ENCODE measurements at places on chromosomes 13 and 19. TPM values are rescaled to one million over a fixed set of nuclear protein-coding genes. Genes with fewer than 3 reads are reported as not detected.

Gene KCNN4
- 49.6 TPM for total RNA-seq

Gene UNC13A
- not detected for total RNA-seq

Gene SRRM5
- total RNA-seq, result 0.54 TPM

Gene CEACAM5
- total RNA-seq, result not detected

Gene ZNF578
- total RNA-seq, result 0.72 TPM

Gene CASP14
- total RNA-seq, result not detected

Gene CCDC122
- total RNA-seq, result 2.1 TPM

Gene C19orf44
- total RNA-seq, result 1.9 TPM

Gene DKKL1
- total RNA-seq, result not detected

GRCh38 chr13:30774214-30774730, 38.9 kb downstream of the ALOX5AP start:
- peaks cover 21% of the 10 kb centered on the region for H3K4me1 ChIP-seq
- H3K27ac ChIP-seq, result peak overlapping the region; percentile 81
- DNase-seq, result peak; percentile 20
- H3K27me3 ChIP-seq, result no peaks in the 10 kb centered on the region

DNA sequence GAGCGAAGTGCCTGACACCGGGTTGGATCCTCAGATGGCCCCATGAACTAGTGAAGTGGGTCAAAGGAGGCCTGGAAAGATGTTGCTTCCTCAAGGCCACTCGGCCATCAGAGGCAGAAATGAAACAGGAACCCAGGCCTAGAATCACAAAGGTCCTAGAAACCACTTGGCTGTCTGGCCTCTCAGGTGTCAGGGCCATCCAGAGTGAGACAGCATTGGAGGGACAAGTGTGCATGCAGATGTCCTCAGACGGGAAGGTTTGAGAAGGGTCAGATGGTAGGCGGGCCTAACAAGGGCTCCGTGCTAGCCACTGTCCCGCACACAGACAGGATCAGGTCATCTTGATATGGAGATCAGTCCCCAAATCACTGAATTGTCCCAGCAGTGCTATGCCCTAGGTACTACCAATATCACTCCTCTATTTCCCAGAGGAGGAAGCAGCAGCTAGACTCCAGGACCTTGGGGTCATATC, 14.3 kb downstream of the CCDC97 start:
- H3K4me1 ChIP-seq, result peaks cover 65% of the 10 kb centered on the region
- peak overlapping the region; percentile 78 for H3K27ac ChIP-seq
- H3K36me3 ChIP-seq, result peaks cover 49% of the 10 kb centered on the region
- DNase-seq, result no peak

DNA sequence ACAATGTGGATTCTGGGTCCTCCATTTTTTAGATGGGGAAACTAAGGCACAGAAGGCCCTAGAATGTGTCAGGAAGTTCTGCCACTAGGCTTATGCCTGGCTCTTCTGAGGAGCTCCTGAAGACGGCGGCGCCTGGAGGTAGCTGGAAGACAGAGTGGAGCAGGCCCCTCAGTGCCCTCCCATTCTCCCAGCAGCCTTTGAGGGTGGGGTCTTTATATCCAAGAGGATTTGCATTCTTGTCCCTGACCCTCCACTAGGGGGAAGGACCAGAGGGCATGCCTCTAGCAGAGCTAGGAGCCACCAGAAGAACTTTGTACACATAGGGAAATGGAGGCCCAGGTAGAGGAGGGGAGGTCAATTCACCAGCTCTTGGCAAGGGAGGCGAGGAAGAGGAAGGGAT, 9.4 kb downstream of the CELF5 start:
- no peak overlapping the region for H3K27ac ChIP-seq
- H3K4me3 ChIP-seq, result no peak overlapping the region
- no peaks in the 10 kb centered on the region for H3K36me3 ChIP-seq
- no peak for DNase-seq
- no peaks in the 10 kb centered on the region for H3K4me1 ChIP-seq
- peaks cover 8% of the 10 kb centered on the region for H3K27me3 ChIP-seq

GRCh38 chr13:80039000-80039399, 301.9 kb downstream of the SPRY2 start:
- H3K36me3 ChIP-seq, result no peaks in the 10 kb centered on the region
- H3K27ac ChIP-seq, result no peak overlapping the region
- H3K4me3 ChIP-seq, result no peak overlapping the region
- no peak for DNase-seq
- no peaks in the 10 kb centered on the region for H3K4me1 ChIP-seq

GRCh38 chr13:72648513-72649065, 78.8 kb downstream of the MZT1 start:
- H3K27ac ChIP-seq, result no peak overlapping the region
- DNase-seq, result no peak
- H3K27me3 ChIP-seq, result peaks cover 10% of the 10 kb centered on the region
- H3K4me1 ChIP-seq, result no peaks in the 10 kb centered on the region
- H3K36me3 ChIP-seq, result no peaks in the 10 kb centered on the region

DNA sequence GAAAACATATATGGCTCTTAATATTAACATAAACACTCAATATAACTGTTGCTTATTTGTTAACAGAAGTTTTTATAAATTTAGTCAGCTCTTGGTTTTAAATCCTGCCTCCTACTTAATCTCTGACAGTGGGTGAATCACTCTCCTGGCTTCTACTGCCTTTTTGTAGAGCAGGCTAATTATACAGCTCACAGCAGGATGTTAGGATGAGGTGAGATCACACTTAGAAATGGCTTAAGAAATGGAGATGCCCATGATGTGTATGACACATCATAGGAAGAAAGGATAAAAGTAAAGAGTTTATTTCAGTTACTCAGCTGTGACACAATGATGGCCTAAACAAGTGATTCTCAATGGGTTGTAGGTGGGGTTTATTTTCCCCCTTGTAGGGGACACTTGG, 345.6 kb downstream of the SPRY2 start:
- no peak overlapping the region for H3K4me3 ChIP-seq
- DNase-seq, result no peak
- H3K27me3 ChIP-seq, result peaks cover 2% of the 10 kb centered on the region
- H3K4me1 ChIP-seq, result no peaks in the 10 kb centered on the region
- H3K36me3 ChIP-seq, result no peaks in the 10 kb centered on the region

GRCh38 chr19:46783670-46784069, 4.7 kb downstream of the SLC1A5 start:
- H3K4me3 ChIP-seq, result peak overlapping the region; percentile 98
- no peaks in the 10 kb centered on the region for H3K27me3 ChIP-seq
- no peak for DNase-seq
- peak overlapping the region; percentile 98 for H3K27ac ChIP-seq
- H3K4me1 ChIP-seq, result peaks cover 29% of the 10 kb centered on the region

GRCh38 chr13:22108979-22109378, 438.1 kb downstream of the FGF9 start:
- H3K27ac ChIP-seq, result peak overlapping the region; percentile 55
- H3K27me3 ChIP-seq, result no peaks in the 10 kb centered on the region
- H3K4me1 ChIP-seq, result peaks cover 57% of the 10 kb centered on the region
- no peak for DNase-seq
- peaks cover 16% of the 10 kb centered on the region for H3K36me3 ChIP-seq
- no peak overlapping the region for H3K4me3 ChIP-seq

- no peak overlapping the region for H3K4me3 ChIP-seq
- H3K27me3 ChIP-seq, result peaks cover 8% of the 10 kb centered on the region
- no peaks in the 10 kb centered on the region for H3K4me1 ChIP-seq
- no peaks in the 10 kb centered on the region for H3K36me3 ChIP-seq
These were observed 81.9 kb downstream of the MZT1 start for GRCh38 chr13:72645521-72645920.

GRCh38 chr19:54183431-54183830, 5.9 kb downstream of the MBOAT7 start:
- no peak overlapping the region for H3K4me3 ChIP-seq
- no peak overlapping the region for H3K27ac ChIP-seq
- H3K36me3 ChIP-seq, result peaks cover 28% of the 10 kb centered on the region

DNA sequence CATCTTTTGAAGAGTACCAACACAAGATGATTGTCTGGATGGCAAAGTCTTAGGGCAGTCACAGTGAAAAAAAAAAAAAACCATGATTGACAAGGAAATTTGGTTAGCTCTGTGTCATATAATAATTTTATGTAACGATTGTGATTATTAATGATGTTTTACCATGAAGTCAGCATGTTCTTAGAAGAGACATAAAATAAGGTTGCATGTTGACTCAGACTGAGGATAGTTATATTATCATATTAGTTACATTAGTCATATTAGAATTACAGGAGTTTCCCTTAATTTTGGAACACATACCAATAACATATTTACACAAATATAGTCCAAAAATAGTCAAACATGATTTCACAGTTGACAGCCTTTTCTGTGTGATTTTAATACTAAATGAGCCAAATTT, 5.7 kb downstream of the ZNF431 start:
- H3K27ac ChIP-seq, result no peak overlapping the region
- peaks cover 86% of the 10 kb centered on the region for H3K36me3 ChIP-seq
- H3K4me3 ChIP-seq, result no peak overlapping the region
- peaks cover 45% of the 10 kb centered on the region for H3K4me1 ChIP-seq

- H3K27ac ChIP-seq, result no peak overlapping the region
- H3K36me3 ChIP-seq, result no peaks in the 10 kb centered on the region
- H3K4me1 ChIP-seq, result no peaks in the 10 kb centered on the region
- H3K4me3 ChIP-seq, result no peak overlapping the region
- H3K27me3 ChIP-seq, result no peaks in the 10 kb centered on the region
These were observed 71.9 kb downstream of the DCLK1 start for GRCh38 chr13:36059321-36059720.

DNA sequence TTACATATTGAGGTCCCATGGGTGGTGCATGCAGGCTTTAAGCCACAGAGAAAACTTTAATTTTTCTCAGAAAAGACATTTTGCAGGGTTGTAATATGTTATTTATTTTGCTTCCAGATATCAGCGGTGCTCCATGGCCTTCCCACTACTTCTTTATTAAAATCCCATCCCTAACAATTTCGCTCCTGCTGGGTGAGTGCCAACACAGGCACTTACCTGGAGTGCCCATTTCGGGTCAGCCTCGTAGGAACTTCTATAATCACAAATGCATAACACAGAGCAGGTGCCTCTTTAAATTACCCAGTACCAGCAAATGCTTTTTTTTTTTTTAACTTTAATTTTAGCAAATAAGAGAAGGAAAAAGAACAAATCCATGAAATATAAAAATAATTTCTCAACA, 86.4 kb downstream of the EFNB2 start:
- H3K4me3 ChIP-seq, result no peak overlapping the region
- no peaks in the 10 kb centered on the region for H3K4me1 ChIP-seq
- no peak overlapping the region for H3K27ac ChIP-seq
- no peak for DNase-seq
- peaks cover 19% of the 10 kb centered on the region for H3K27me3 ChIP-seq
- H3K36me3 ChIP-seq, result no peaks in the 10 kb centered on the region

GRCh38 chr13:48733739-48734335, 80.1 kb downstream of the CYSLTR2 start:
- no peak for DNase-seq
- H3K27me3 ChIP-seq, result peaks cover 4% of the 10 kb centered on the region
- H3K4me3 ChIP-seq, result no peak overlapping the region

DNA sequence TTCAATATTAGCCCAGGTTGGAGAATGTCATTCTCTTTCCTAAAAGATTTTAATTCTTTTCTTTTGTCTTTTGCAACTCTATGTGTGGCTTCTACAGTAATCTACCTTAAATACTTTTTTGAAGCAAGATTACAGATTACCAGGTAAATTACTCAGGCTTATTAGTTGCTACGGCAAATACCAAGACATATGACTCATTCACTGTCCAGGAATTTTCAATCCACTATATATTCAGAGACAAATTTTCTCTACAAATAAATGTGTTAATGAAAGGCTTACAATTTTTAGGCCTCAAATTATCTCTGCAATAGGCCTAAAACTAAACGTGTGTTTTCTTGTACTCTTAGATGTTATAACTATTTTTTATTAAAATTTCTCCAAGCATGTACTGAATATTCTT, 631.3 kb downstream of the DIAPH3 start:
- peaks cover 8% of the 10 kb centered on the region for H3K4me1 ChIP-seq
- no peak overlapping the region for H3K4me3 ChIP-seq
- no peak overlapping the region for H3K27ac ChIP-seq
- peaks cover 2% of the 10 kb centered on the region for H3K27me3 ChIP-seq
- no peak for DNase-seq

- no peak for DNase-seq
- H3K27me3 ChIP-seq, result no peaks in the 10 kb centered on the region
- H3K4me1 ChIP-seq, result no peaks in the 10 kb centered on the region
- H3K27ac ChIP-seq, result no peak overlapping the region
These were observed 105.1 kb upstream of the ZNF507 start for GRCh38 chr19:32240316-32240715.

- no peaks in the 10 kb centered on the region for H3K27me3 ChIP-seq
- H3K4me1 ChIP-seq, result peaks cover 55% of the 10 kb centered on the region
- no peak overlapping the region for H3K4me3 ChIP-seq
- H3K36me3 ChIP-seq, result peaks cover 26% of the 10 kb centered on the region
- DNase-seq, result no peak
- no peak overlapping the region for H3K27ac ChIP-seq
These were observed 24.4 kb downstream of the SPATA13 start for GRCh38 chr13:24184882-24185281.

GRCh38 chr13:45325806-45326205, 15.2 kb downstream of the TPT1 start:
- no peaks in the 10 kb centered on the region for H3K27me3 ChIP-seq
- H3K4me1 ChIP-seq, result peaks cover 30% of the 10 kb centered on the region
- no peaks in the 10 kb centered on the region for H3K36me3 ChIP-seq
- no peak overlapping the region for H3K4me3 ChIP-seq
- DNase-seq, result no peak

- peaks cover 44% of the 10 kb centered on the region for H3K4me1 ChIP-seq
- H3K4me3 ChIP-seq, result no peak overlapping the region
- no peak for DNase-seq
- no peak overlapping the region for H3K27ac ChIP-seq
- no peaks in the 10 kb centered on the region for H3K36me3 ChIP-seq
These were observed 23.3 kb upstream of the BCL3 start for GRCh38 chr19:44725251-44725650.

- peaks cover 24% of the 10 kb centered on the region for H3K36me3 ChIP-seq
- no peak overlapping the region for H3K4me3 ChIP-seq
- no peaks in the 10 kb centered on the region for H3K4me1 ChIP-seq
- no peak for DNase-seq
- no peak overlapping the region for H3K27ac ChIP-seq
These were observed 4.3 kb downstream of the ZSCAN1 start for GRCh38 chr19:58037927-58038687.

- H3K36me3 ChIP-seq, result no peaks in the 10 kb centered on the region
- no peak overlapping the region for H3K27ac ChIP-seq
- H3K4me3 ChIP-seq, result no peak overlapping the region
These were observed 16.1 kb downstream of the ACTL9 start for GRCh38 chr19:8682472-8682871.
